ENCODE measurements at places on chromosomes 2 and 18.

GRCh38 chr2:178277741-178278197 is 83.5 kb downstream of the OSBPL6 start:
- no peak for DNase-seq

GRCh38 chr2:11014026-11014425 is 102.3 kb downstream of the KCNF1 start:
- no peak for DNase-seq

DNA sequence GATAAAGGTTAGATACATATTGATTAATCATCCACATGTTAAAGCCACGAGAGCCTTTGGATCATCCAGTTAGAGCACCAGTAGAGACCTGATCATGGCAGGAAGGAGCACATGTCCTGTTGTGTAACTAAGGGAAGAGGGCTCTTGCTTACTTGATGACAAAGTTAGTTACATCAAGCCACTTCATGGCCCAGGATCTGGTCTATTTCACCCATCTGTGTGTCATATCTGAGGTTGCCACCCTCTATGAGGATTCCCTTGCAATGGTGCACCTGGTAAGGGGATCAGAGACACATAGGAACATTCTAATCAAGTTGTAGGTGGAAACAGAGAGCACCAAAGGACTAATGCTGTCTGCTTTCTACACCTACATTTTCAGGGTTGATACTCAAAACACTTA is 6.7 kb downstream of the ANKAR start:
- DNase-seq = no peak

DNA sequence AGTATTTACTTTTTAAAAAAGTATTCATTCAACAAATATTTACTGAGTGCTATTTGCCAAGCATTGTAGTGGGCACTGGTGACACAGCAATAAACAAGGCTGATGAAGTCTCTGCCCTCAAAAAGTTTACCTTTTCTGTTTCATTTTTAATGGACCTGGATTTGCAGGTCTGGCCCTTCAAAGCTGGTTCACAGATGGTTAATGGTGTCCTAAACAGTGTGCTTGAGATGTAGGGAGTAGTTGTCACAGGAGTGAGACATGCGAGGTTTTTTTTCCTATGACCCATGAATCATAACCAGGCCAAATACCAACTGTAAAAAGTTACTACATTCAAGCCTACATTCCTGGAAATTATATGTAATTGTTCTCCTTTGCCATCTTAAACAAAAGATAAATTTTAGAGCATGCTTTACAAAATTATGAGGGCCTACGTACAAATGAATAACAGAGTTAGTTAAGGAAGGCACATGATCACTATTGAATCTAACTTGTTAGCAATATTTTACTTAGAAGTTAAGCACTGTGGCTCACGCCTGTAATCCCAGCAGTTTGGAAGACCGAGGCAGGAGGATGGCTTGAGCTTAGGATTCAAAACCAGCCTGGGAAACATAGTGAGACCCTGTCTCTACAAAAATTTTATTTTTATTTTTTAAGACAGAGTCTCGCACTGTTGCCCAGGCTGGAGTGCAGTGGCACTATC is 223.9 kb downstream of the MBD5 start:
- DNase-seq = no peak

Measured in activated naive CD4-positive, alpha-beta T cell treated with anti-CD3 and anti-CD28 coated beads, Interleukin-2, amount 50 U/mL, for 16 hours (primary cell).